ENCODE measurements at places on chromosomes 1 and 21. TPM values are rescaled to one million over a fixed set of nuclear protein-coding genes. Genes with fewer than 3 reads are reported as not detected.

- H3K27me3 ChIP-seq: no peaks in the 10 kb centered on the region
- no peak overlapping the region for H3K4me3 ChIP-seq
- H3K4me1 ChIP-seq: peaks cover 4% of the 10 kb centered on the region
- DNase-seq: peak; percentile 27
Measured at GRCh38 chr1:59163268-59164092, 133.4 kb upstream of the FGGY start.

DNA sequence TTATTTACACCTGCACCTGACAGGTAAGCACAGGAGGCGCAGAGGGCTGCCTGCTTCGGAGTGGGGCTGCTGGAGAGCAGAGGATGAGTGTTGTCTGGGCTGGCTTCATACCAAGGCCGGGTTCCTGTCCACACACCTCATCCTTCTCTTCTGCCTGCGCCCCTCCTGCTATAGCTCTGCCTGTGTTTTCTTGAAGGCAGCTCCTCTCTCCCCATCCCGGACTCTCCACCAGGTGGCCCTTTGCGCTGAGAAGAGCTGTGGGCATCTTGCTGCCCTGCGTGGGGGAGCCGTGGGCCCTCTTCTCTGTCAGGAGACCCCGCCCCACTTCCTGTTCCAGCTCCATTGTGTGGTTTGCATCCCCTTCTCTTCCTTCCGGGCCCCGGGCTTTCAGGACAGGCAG is 35.0 kb downstream of the ARHGEF10L start:
- no peak overlapping the region for H3K4me3 ChIP-seq
- DNase-seq: no peak
- no peaks in the 10 kb centered on the region for H3K36me3 ChIP-seq
- H3K27me3 ChIP-seq: no peaks in the 10 kb centered on the region
- peaks cover 14% of the 10 kb centered on the region for H3K4me1 ChIP-seq
- H3K27ac ChIP-seq: no peak overlapping the region

DNA sequence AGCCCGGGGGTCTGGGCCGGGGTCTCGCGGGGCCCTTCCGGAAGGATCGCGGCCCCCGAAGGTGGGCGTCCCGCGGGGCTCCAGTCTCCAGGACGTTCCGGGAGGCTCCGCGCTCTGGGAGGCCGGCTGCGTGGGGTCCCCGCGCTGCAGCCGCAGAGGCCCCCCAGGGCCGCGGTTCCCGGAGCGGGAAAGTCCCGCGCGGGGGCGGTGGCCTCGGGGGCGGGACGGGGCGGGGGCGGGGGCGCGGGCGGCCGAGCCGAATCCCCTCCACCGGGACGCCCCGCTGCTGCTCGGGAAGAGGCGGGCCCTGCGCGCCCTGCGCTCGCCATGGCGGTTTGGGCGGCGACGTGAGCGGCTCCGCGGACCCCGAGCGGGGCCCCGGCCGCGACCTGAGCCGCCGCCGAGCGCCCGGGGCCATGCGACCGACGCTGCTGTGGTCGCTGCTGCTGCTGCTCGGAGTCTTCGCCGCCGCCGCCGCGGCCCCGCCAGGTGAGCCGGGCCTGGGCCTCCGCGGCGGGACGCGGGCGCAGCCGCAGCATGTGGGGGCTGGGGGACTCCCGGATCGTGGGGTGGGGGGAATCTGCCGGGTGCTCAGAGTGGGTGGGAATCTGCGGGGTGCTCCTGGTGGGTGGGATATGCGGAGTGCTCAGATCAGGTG is at the start of gene IFNGR2:
Gene IFNGR2, plus strand, starts transcription at position 286 of the 658 bp plus-strand sequence. Its CDS starts 131 bp downstream, at position 417.
- no peak for DNase-seq
- no peaks in the 10 kb centered on the region for H3K27me3 ChIP-seq
- H3K4me1 ChIP-seq: peaks cover 81% of the 10 kb centered on the region

GRCh38 chr1:180945551-180945950 is 32.9 kb downstream of the KIAA1614 start:
- H3K27ac ChIP-seq: no peak overlapping the region
- no peaks in the 10 kb centered on the region for H3K4me1 ChIP-seq
- peaks cover 30% of the 10 kb centered on the region for H3K36me3 ChIP-seq
- H3K4me3 ChIP-seq: no peak overlapping the region

The ZFP69 gene
- polyA plus RNA-seq: 2.1 TPM

DNA sequence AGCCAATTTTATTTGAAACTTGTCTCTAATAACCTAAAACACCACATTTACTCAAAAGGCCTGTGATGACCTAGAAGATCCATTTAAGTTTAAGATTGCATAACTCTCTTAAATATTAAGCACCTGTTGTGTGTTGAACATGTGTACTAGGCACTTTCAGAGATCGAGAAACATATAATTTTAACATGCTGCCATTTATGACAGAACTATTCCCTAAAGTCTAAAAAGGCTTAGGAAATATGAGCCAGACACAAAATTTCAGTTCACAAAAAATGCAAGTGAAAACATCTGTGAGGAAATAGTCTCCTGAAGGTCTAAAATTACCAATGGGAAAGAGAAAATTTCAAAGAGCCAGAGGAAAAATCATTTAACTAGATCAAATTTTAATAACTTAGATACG is 37.7 kb downstream of the CEP170 start:
- H3K4me1 ChIP-seq: no peaks in the 10 kb centered on the region
- H3K4me3 ChIP-seq: no peak overlapping the region
- peaks cover 39% of the 10 kb centered on the region for H3K36me3 ChIP-seq
- H3K27me3 ChIP-seq: no peaks in the 10 kb centered on the region
- H3K27ac ChIP-seq: no peak overlapping the region

The CAPN8 gene
- polyA plus RNA-seq: 0.40 TPM

The RIPK4 gene
- 0.03 TPM for polyA plus RNA-seq

The GBP5 gene
- polyA plus RNA-seq: 9.8 TPM

DNA sequence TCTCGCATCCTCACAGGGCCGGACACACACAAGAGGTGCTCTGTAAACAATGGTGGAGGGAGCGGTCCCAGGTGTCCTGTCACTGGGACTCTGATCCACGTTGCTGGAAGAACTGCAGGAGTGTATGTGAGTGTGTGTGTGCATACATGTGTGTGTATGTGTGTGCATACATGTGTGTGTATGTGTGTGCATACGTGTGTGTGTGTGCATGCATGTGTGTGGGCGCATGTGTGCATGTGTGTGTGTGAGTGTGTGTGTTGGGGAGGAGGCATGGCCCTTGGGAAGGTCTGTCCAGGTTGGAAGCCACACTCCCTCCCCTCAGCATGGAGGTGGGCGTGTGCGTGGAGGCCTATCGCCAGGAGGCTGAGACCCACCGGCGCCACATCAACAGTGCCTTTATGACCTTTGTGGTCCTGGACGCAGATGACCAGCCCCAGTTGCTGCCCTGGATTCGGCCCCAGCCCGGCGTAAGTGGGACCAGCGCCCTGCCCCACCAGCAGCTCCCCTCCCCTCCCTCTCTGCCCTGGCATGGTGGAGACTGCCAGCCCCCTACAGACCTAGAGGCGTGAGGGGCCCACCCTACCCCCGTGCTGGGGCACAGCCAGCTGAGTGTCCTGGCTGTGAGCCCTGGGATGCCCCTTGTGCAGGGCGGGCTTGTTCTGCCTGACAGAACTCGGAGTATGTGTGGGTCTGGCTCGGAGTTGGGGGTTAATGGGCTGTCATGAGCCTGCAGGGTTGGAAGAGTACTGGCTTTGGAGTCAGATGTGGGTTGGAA is 22.2 kb downstream of the FAM151A start:
- H3K27ac ChIP-seq: no peak overlapping the region
- H3K36me3 ChIP-seq: no peaks in the 10 kb centered on the region
- no peaks in the 10 kb centered on the region for H3K4me1 ChIP-seq
- no peak overlapping the region for H3K4me3 ChIP-seq
- no peaks in the 10 kb centered on the region for H3K27me3 ChIP-seq

GRCh38 chr1:95380909-95381308 is 146.9 kb downstream of the RWDD3 start:
- H3K27me3 ChIP-seq: no peaks in the 10 kb centered on the region
- no peak for DNase-seq
- no peaks in the 10 kb centered on the region for H3K4me1 ChIP-seq
- no peak overlapping the region for H3K4me3 ChIP-seq
- H3K36me3 ChIP-seq: no peaks in the 10 kb centered on the region
- H3K27ac ChIP-seq: no peak overlapping the region

DNA sequence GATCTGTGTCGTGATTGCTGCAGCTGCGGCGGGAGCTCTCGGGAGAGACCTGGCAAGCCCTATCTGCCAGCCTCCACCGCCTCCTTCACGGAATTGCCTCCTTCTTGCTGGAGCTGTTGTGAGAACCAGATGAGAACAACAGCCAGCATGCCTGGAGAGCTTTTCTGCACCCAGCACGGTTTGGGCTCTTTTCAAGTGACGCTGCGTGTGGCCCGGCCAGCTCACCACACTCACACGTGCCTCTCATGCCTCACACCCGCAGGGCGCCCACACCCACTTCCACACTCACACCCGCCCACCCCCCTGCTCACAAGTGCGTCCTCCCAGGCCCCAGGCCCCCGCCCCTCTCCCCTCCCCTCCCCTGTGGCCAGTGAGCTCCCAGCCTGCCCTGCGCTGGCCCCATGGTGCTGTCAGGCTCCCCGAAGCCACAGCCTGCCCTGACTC is 135.7 kb upstream of the RUNX3 start:
- no peaks in the 10 kb centered on the region for H3K36me3 ChIP-seq
- peaks cover 3% of the 10 kb centered on the region for H3K4me1 ChIP-seq
- no peak overlapping the region for H3K27ac ChIP-seq
- no peaks in the 10 kb centered on the region for H3K27me3 ChIP-seq
- DNase-seq: no peak

GRCh38 chr1:156193208-156193487 is 756 bp upstream of the SLC25A44 start:
- H3K4me3 ChIP-seq: peak overlapping the region; percentile 39
- H3K4me1 ChIP-seq: peaks cover 39% of the 10 kb centered on the region
- H3K36me3 ChIP-seq: peaks cover 17% of the 10 kb centered on the region
- peak overlapping the region; percentile 61 for H3K27ac ChIP-seq

The NIT1 gene
- polyA plus RNA-seq: 28.4 TPM

GRCh38 chr1:2468041-2468472 is 8.0 kb upstream of the PLCH2 start:
- no peak for DNase-seq
- no peaks in the 10 kb centered on the region for H3K36me3 ChIP-seq
- H3K4me3 ChIP-seq: no peak overlapping the region
- no peaks in the 10 kb centered on the region for H3K27me3 ChIP-seq
- H3K4me1 ChIP-seq: no peaks in the 10 kb centered on the region
- no peak overlapping the region for H3K27ac ChIP-seq

The ORC1 gene
- 0.27 TPM for polyA plus RNA-seq

GRCh38 chr1:19436716-19437476 is 48.4 kb downstream of the CAPZB start:
- peak overlapping the region; percentile 37 for H3K27ac ChIP-seq
- DNase-seq: peak; percentile 84
- H3K4me3 ChIP-seq: no peak overlapping the region
- H3K27me3 ChIP-seq: no peaks in the 10 kb centered on the region
- H3K36me3 ChIP-seq: peaks cover 47% of the 10 kb centered on the region

All from CD14-positive monocyte (primary cell).